ENCODE measurements at places on chromosomes 16 and 17.

DNA sequence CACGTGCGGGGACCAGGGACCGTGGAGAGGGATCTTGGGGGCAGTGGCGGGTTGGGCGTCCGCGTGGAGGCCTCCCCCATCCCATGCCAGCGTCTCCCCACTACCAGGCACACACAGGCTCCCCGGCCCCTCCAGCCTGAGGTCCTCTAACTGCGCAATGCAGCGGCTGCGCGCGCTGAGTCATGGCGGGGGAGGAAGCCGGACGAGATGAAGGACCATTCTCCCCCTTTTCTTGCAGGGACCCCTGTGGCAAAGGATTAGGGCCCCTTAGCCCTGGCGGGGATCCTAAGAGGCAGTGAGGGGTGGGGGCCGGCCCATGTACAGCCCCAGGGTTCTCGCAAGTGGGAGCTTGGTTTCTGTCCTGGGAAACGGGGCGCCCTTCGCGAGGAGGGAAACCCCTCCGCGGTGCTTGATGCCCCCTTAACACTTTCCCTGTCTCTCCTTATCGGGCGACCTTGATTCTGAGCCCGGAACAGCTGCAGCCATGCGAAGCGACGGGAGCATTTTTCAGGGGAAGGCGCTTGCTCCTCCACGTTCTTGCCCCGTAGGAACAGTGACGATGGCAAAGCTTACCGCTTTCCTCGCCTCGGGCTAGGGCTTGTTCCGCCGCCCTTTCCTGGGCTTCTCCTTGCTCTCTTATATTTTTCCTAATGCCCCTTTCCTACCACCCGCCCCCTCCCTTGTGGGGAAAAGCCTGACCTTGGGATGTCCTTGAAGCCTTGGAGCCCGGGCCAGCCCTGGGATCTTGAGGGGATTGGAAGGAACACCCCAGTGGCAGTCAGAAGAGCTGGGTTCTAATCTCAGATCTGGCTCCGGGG lies 592 bp downstream of the ALDOA start:
- peak; percentile 71 for DNase-seq

DNA sequence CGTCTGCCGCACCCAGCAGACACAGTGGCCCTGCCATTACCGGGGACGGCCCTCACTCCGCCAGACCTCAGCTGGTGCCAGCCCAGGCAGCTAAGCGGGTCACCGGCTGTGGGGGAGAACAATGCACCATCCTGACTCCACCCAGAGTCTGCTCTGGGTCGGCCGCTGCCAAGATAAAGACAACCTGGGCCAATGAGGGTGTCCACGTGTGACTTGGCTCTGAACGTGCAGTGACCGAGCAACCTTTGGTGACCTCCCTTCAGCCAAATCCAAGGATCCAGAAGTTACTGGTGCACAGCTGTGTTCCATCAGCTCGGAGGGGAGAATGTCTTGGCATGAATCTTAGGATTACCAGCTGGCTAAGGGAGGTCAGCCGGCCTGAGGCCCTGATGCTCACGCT lies 155.9 kb downstream of the NTN1 start:
- DNase-seq: no peak

DNA sequence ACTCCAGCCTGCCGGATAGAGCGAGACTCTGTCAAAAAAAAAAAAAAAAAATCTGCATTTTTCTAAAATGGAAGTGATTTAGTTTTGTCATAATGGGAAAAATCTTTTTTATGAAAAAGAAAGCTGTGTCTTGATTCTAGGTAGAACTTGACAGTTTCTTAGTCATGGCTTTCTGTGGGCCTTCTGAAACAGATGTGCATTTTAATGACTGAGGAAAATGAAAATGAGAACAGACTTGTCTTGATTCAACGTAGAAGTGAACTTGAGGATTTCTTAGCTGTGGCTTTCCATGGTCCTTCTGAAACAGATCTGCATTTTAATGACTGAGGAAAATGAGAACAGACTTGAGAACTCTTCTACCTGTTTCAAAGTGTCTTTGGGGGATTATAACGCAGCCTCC lies 171.7 kb downstream of the VPS53 start:
- DNase-seq: no peak

DNA sequence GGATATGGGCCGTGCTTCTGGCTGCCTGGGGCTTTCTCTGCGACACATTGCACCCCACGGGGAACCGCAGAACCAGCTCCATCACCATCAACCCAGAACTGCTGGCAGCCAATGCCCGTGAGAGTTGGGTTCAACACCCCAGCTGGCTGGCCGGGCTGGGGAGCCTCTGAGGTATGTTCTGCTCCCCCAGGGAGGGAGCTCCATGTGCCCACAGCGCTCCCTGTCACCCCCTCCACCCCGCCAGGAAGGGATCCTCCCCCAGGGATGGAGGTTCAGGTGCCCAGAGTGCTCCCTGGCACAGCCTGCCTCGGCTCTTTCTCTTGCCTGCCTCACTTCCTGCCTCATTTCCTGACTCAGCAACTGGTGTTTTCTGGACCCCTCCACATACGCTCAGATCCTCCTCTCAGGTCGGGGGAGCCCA lies 24.2 kb upstream of the MPRIP start:
- DNase-seq: no peak

DNA sequence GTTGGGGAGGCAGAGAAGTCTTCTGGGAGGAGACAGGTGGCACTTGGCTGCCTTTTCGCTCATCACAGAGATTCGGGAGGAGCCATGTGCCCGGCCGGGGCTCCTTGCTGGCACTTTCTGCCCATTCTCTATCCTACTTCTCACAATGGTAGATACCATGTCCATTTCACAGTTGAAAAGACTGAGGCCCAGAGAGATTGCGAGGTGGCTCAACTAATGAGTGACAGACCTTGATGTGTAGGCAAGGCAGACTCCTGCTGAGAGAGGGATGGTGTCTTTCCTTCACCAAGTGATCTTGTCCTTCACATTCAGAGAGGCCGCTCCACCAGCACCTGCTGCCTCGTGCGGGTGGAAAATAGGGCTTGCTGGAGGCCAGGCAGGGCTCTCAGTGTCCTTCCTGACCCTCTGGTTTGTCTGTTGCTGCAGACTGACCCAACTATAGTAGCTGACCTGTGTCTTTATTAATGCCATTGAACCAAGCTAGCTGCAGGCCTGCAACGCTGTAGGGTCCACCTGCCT lies 42.1 kb downstream of the MPRIP start:
- DNase-seq: no peak

DNA sequence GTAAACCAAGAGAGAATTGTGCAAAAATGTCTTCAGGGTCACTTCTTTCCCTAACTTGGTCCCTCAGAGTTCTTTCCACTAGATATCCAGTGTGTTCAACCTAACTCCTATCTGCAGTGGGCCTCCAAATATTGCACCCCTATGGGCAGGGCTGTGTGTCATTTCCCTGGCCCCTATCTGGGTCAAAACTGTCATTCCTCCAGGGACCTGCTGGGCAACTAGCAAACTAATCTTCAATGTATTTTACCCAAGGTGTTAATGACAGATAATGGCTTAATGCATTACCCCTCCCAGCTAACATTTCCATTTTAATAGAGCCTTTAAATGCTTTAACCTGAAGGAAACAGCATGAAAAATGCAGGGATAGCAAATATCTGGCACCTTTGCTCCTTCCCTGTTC lies 25.8 kb upstream of the SKAP1 start:
- peak; percentile 80 for DNase-seq

DNA sequence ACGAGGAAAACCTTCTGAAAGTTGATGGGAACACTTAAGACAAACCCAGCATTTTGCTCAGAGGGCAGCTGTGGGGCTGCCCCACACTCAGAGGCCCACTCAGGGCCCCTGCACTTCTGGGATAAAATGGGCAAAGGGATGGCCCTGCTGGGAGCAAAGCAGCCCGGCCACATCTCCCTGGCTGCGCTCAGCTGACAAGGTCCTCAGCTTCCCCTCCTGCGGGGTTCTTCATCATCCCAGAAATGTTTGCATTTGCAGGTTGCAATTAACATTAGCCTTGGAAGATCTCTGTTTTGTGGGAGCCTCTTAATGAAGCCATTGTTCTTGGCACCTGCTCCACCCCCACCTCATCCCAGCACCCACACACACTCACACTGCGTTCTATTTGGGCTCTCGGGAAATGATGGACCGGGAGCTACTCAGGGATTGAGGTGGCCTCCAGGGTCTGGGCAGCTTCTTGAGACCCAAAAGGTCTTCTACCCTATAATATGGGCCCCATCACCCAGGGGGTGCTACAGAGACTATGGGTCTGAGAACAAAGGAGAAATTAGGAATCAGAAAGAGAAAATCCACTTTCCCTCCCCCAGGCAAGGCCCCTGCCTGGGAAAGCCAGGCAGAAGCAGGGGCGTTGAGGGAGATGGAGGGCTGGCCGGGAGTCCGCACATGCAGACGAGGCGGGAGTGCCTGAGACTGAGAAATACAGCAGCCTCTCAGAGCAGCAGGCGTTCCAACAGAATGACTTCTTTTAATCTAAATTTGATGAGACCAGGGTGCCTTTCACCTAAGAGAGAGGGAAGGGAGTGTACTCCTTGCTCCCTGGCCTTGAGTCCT lies 53.7 kb upstream of the RPL38 start:
- no peak for DNase-seq

DNA sequence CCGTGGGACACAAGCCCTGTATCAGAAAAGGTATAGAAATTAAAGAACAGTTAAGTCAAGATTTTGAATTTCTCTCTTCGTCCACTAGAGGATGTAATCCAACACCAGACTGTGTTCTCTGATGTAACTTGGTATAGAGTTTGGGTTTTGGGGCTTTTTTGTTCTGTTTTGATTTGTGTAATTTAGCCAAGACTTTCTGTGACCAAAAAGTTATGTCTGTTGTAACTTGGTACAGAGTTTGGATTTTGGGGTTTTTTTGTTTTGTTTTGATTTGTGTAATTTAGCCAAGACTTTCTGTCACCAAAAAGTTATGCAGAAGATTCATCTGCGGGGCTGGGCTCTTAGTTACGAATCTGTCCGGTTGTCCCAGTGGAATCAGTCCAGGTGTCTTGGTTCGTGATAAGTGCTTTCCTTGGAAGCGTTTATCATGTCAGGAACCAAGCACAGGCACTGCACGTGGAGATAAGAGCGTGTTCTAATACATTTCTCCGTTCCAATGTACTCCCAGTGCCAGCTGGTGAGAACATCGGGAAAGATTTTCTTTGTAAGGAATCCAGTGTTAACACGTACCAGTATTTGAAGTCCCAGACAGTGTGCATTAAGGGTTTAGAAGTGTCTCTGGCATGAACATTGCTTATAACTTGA lies 44.1 kb upstream of the SEC14L1 start:
- peak; percentile 72 for DNase-seq

- DNase-seq: no peak
Observed at GRCh38 chr17:58728798-58729197, 26.9 kb upstream of the PPM1E start.

DNA sequence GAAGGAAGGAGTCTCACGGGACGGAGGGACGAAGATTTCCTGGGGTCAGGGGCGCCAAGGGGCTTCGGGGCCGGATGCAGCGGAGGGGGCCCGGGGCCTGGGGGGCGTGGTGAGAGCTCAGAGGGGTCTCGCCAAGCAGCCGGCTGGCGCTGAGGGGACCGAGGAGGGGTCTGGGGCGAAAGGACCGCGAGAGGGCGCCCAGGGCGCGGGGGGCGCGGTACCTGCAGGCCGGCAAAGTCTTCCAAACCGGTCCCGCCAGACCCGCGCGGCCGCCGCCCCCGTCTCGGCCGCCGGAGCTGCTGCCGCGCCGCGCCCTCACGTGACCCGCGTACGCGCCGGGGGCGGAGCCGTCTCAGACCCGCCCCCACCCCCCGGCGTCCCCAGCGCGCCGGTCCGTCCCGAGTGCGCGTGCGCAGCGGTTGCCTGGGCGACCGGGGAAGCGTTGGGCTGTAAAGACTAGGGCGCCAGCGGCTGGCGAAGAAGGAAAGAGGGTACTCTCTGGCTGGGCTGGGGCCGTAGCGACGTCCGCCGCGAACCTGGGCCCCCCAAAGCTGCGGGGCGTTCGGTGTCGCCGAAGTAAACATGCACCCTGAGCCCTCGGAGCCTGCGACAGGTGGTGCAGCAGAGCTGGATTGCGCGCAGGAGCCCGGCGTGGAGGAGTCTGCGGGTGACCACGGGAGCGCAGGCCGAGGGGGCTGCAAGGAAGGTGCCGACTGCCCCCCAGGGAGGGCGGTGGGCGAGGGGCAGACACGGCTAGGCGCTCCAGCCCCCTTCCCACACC lies at the start of the genes DNAAF1 and HSDL1:
DNAAF1 (plus strand) TSS at position 450 of the 781 bp plus-strand sequence; CDS start at position 583, 133 bp downstream.
HSDL1 (minus strand) TSS at position 319 of the 781 bp plus-strand sequence. CDS start 13,856 bp downstream, outside the sequence.
- DNase-seq: peak; percentile 95

GRCh38 chr16:48366165-48367093 lies 18.8 kb downstream of the SIAH1 start:
- DNase-seq: peak; percentile 82

DNA sequence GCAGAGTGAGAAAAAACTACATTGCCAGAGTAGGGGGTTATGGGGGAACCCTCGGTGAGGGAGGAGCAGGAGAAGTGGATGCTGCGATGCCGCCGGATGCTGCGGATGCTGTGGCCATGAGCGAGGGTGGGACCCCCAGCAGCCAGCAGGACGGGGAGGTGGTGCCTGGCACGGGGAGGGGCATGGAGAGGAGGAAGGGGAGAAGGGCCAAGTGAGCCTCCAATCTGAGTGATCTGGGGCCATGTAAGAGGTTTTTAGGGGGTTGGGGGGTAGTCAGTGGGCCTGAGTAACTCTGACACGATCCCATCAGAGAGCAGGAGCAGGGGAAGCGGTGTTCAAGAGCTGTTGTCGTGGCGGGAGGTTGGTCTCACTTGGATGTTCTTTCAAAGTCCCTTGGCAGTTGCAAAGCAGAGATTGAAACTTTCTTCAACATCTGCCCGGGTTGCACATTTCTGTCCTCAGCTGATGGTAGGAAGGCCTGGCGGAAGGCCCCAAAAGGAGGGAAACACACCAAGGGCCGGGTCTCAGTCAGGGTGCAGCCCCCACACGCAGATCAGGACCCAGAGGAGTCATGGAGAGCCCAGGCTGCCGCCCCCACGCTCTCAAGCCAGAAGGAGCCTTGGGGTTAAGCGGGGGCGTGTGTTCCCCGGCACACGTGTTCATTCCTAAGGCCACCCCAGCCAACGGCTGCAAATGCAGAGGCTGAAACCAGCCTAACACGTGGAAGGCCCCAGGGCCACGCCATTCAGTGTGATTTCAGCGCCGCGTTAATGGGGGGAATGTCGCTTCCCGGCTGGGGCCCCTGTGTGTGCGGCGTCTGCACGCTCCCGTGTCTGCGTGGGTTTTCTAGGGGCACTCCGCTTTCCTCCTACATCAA lies 81.7 kb downstream of the ZDHHC7 start:
- DNase-seq: no peak

GRCh38 chr16:1947369-1947670 lies 4.3 kb upstream of the MSRB1 start:
- no peak for DNase-seq

DNA sequence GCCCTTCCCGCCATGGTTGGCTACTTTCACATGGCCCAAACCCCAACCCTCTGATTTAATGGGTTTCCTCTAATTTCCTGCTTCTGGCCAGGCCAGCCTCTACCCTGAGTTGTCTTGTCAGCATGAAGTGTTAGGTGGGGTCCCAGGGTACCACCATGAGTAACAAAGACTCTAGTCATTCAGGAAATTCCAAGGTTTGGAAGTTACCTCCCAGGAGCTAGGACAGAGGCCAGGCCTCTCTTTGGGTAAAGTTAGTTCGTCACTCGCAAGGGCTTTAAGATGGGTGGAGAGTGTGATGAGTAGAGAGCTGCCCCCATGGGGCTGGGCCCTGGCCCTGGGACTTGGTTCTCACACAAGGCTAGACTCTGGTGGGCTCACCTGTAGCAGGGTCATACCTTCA lies 54.6 kb downstream of the PLD6 start:
- DNase-seq: no peak

All from hematopoietic multipotent progenitor cell treated with erythropoietin and hydrocortisone succinate and interleukin-3 and kit ligand, for 4 days (in vitro differentiated cells).